ENCODE measurements at places on chromosomes 5 and 9.

DNA sequence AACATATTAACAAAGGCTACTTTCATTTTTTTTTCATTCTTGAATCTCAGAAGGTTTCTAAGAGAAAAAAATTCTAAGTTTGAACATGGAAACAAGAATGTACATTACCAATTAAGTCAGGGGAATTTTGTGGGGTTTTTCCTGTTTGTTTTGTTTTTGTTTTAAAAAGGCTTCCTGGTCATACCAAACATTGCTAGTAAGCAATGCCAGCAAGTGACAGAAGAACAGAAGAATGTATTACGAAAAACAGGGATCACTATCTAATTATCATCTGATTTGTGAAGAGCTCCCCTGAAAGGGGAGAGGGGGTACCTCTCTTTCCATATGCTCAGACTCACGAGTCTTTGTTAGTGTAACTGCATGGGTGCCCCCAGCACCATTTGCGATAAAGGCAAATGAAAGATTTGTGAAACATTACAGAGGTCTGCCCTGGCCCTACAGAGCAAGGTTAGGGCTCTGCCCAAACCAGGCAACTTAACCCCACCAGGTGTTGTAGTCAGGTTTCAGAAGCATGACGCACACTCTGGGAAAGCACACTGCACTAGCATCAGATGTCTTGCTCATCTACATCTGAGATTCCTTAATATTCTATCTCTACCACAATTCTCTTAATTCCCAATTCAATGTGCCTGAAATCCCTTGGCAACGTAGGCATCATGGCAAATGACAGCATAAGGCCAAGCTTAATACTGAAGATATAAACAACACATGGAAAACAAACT lies 268.2 kb downstream of the MLLT3 start:
- no peak for DNase-seq

DNA sequence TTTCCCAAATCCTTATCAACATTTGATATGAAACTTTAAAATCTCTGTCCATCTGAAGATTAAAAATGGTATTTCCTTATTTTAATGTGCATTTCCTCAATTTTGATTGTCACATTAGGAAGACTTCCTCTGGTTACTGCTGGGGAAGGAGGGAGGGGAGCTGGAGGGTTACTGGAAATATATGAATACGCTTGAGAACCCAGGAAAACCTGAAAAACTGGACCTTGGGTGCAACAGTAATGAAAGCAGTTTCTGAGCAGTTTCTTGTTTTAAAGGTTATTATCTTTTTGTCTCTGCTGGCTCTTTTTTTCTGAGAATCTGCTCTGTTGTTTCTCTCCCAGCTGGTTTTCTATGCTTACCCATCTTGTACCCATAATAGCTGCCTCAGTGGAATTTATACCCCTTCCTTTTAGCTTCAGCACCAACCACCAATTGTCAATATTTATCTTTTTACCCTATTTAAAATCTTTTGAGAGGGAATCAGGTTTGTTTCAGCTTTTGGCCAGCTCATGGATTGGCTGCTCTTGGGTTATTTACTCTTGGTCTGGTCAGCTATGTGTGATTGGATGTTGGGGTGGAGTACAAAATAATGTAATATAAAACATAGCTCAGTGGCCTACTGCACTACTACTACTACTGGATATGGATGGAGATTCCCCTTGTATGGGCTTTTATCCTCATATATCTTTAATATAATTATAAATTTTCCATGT lies 67.4 kb downstream of the UNC13B start:
- DNase-seq: no peak

GRCh38 chr9:85599540-85600105 lies 142.1 kb downstream of the AGTPBP1 start:
- DNase-seq: no peak

DNA sequence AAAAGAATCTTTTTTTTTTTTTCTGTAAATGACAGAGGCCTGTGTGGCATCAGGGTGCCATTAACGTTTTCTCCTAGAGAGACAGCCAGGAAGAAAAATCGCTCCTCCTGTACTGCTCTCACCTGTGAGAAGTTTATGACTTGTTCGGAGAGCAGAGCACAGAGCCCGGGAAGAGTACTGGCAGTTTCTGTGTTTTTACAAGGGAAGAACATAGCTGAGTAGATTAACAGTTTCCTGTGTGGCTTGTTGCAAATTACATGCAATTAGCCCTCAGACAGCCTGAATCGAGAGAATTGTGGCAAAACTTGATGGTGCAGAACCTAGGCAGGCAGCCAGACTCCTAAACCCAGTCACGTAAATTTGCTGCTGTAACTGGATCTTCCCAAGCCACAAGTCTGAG lies 32.1 kb downstream of the PRKACG start:
- no peak for DNase-seq

DNA sequence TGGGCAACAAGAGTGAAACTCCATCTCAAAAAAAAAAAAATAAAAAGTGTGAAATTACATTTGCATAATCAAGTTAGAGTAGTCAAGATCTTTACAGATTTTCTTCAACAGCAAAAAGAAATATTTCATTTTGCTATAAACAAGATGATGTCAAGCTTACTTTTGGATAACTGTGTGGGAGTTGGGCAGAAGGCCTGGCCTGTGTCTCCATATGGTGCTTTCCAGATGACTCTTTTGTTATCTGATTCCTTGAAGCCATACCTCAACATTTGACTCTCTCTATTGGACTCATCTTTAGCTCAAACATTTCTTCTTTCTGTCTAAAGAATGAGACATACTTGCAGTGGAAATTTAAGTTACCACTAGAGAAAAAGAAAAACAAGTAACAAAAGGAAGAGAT lies 246.8 kb downstream of the MSX2 start:
- DNase-seq: no peak

DNA sequence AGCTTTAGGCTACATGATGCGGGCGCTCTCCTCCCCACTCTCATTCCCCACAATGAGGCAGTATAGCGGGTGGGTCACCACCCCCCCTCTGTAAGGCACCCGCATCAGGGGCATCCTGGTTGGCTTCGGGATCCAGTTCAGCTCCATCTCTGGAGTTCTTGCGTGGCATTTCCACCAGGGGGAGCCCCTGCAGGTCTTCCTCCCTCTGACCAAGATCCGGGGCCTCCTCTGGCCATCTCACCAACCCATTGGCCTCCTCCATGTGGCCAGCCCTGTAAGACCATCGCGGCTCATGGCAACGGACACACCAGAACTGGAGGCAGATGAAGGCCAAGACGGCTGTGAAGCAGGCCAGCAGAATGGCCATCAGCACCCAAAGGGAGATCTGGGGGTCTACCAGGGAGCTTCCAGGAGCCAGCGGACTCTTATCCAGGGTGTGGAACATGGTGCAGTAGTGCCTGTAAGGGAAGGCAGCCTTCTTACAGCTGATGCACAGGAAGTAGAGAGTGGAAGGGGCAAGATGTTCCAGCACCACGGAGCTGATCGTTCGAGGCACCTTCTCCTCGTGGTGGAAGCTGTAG lies 77.0 kb downstream of the CYFIP2 start:
- DNase-seq: peak; percentile 28

DNA sequence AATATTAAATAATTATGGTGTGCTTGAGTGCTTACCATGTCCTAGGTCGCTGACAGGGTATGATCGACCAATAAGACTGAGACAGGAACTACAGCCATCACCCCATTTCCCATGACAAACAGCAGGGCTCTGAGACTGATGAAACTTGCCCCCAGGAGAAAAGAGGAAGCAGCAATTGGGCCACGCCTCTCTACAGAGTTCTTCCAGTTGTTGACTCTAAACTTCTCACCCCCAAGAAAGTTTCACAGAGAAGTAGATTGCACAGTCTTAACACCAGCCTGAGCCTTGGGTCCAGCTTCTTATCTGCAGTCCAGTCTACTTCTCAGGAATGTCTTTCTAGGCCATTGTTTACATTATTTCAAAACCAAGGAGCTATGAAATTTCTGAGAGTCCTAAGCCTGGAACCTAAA lies 182.2 kb upstream of the ANKRD55 start:
- DNase-seq: no peak

GRCh38 chr5:174570662-174571061 lies 153.7 kb upstream of the MSX2 start:
- no peak for DNase-seq

- DNase-seq: no peak
These were observed 165.1 kb upstream of the PRR16 start for GRCh38 chr5:120298981-120299380.

DNA sequence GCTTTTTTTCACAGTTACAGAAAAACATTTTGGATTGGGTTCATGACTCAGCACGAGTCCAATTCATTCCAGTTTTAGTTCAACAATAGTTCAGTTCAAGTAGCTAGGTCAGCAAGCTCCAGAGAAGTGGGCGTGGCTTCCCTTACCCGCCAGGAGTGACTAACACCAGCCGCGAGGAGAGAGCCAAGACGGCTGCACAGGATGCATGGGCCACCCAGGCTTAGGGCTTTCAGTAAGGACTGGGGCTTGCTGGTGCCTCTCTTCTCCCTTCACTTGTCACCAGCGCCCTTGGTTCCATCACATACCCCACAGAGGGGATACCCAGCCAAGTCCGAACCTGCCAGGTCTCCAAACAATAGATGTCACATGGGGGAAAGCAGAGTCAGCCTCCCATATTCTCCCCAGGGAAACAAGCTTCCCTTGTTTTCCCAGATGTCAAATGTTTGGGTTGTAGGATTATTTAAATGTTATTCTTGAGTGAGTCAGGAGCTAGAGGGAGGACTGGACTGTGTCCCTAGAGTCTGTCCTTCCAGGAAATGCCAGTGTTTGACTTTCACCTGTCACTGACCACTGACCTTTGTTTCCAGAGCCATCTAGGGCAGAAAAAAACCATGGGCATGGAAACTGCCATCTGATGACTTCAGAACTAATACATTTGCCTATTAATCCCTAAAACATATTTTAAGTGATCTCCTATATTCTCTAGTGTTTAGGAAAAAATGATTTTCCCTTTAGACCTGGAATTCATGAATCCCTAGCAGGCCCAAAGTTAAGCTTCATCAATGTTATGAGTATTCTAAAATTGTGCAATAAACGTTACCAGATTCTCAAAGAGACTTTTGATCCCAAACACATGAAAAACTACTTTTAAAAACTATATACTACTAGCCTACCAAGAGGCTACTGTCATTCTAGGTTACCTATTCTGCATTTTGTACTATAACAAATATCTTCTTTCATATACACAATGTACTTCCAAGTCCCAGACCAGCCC lies 51.9 kb downstream of the NIPAL4 start:
- no peak for DNase-seq

GRCh38 chr5:28691526-28691925 lies 1653.1 kb upstream of the CDH9 start:
- no peak for DNase-seq

- DNase-seq: no peak
These were observed 50.3 kb downstream of the ALG2 start for GRCh38 chr9:99171225-99172123.

DNA sequence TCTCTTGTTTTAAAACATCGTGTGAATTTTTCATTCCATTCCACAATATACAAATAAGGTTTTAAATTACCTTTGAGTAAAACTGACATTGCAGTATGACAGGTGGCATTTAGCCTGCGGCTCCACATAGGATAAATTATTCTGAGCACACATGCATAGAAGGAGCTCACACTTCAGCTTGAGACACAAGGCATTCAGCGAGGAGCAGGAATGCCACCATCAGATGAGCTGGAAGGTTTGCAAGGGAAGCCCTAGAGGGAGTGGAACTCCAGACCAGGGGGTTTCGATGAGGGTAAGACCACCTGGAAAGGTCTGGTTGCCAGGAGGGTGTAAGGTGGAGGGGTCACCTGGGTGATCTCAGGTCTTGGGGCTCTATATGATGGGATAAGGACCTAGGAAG lies 259.0 kb upstream of the ADRA1B start:
- no peak for DNase-seq

GRCh38 chr5:40452874-40453624 lies 226.7 kb upstream of the PTGER4 start:
- DNase-seq: no peak

GRCh38 chr5:59038798-59039295 lies 456.0 kb downstream of the RAB3C start:
- no peak for DNase-seq

GRCh38 chr5:97676608-97677007 lies 493.6 kb upstream of the RIOK2 start:
- DNase-seq: no peak

DNA sequence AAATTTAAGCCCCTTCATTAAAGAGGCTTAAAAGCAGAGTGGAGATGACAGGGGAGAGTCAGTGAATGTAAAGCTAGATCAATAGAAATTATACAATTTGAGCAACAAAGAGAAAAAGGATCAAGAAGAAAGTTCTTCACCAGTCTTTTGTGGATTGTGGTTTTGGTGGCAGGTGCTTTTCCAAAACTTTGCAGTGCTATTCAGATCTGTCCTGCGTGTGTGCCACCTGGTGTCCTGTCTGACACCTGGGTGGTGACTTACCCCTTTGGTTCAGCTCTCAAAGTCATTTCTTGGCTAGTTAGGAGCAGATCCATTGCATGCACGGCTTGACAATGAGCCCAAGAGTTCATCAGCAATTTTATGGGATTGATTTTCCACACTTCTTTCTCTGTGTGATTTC lies 69.4 kb downstream of the SREK1 start:
- DNase-seq: no peak

GRCh38 chr9:133818444-133818843 lies 80.3 kb upstream of the SARDH start:
- no peak for DNase-seq

DNA sequence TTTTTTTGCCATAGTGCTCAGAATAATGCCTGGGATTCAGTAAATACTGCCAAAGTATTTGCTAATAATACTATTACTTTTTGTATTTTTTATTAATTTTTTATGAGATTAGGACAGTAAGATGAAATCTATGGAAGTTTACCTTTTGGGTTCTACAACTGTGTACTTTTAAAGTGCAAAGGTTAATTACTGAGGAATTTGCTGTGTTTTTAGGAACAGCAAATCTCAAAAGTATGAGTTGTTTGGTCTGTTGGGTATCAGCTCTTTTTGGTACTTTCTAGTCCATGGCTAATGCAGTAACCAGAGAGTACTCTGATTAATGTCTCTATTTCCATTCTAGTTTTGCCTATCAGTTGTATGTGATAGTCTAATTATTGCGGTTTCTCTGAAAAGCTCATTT lies 5.1 kb downstream of the HSPA4 start:
- no peak for DNase-seq

DNA sequence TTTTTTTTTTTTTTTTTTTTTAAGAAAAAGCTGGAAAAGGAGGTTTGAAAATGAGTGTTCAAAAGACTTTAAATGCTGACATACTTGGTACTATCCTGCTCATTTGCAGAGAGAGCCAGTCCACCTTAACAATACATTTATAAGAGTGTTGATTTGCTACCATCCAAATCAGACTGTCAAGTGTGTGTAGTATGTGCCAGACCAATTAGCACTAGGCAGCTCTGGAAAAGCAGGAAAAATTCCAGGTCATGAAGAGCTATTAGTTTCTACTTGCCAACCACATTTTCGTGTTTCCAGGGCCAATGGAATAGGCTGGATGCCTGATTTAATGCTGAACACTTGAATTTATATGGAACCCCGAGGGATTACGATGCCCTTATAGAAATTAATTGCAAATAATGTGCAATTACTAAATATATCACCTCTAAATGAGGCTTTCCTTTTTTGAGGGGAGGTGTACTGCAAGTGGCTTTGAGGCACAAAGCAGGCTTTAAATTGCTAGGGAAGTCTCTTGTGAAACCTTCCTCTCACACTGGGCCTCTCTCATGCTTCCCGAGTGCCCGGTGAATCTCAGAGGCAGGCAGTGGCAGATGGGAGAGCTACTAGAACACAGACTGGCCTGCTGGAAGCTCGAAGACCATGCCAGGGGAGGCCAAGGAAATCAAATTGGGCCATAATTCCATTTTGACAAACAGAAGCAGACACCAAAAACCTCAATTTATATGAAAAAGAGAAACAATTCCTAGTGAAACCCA lies 178.7 kb downstream of the PPP2R2B start:
- DNase-seq: no peak

Data from activated naive CD4-positive, alpha-beta T cell treated with anti-CD3 and anti-CD28 coated beads, Interleukin-2, amount 50 U/mL, for 16 hours (primary cell).